ENCODE measurements at places on chromosomes 3 and 15. TPM values are rescaled to one million over a fixed set of nuclear protein-coding genes. Genes with fewer than 3 reads are reported as not detected.

DNA sequence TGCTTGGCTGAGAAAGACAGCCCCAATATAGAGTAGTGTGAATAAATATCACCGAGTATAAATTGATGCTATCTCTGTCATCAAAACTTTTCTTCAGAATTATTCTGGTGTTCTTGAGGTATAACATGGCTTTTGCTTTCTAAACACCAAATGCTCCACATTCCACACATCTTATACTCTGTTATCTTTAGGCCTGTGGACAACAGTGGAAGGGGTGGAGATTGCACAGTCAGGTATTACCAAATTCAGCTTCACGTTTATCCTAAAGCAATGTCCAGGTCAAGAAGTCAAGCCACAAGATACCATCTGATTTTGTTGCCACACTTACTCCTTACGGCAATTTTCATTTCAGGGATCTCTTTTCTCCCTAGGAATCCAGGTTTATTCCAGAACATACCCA, 394.8 kb downstream of the SI start:
- DNase-seq: no peak

DNA sequence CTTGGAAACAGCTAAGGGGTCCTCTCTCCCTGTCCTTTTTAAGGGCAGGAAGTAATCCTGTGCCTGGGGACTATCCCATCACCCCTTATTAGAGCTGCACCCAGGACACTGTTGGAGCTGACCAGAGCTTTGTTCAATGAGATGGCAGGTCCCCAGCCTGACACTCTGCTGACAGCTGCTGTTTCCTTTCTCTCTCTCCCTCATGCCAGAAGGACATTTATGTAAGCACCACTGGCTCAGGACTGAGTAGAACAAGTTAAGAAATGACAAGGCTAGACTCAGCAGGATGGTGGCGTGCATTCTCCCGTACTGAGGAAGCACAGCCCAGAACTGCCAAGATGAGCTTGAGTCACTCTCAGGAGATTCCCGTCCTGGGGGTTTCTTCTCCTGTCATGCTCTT, 17.3 kb downstream of the GJD2 start:
- DNase-seq: peak; percentile 11

DNA sequence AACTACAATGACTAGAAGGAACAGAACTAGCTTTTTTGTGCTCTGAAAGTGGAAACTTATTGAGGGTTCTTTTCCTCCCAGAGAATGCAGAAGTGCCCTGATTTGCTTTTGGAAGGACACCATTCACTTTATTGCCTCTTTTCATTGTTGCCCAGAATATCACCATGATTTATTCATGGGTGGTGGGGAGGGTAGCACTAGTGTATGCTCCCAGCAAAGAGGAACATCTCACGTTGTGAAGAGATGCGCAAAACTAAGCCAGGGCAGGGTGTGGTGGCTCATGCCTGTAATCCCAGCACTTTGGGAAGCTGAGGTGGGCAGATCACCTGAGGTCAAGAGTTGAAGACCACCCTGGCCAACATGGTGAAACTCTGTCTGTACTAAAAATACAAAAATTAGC, 31.4 kb downstream of the FLNB start:
- no peak for DNase-seq

DNA sequence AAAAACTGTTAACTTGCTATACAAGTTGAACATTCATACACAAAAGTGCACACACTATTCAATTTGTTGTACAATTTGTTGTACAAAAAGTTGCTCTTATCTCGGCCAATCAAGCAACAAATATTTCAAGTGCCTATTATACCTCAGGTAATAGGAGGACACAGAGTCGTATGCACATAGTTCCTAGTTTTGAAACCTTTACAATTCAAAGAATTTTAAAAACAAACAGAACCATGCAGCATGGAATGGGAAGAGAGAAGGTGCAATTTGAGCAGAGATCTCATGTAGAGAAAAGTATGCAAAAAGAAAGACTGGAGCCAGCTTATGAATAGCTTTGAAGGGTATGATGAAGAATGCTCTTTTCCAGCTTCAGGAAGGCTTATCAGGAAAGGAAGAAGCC, 46.5 kb upstream of the ARPP19 start:
- DNase-seq: no peak

GNB5 gene
- total RNA-seq: 53.2 TPM

- no peak for DNase-seq
Measured at GRCh38 chr3:71300951-71301393, 282.6 kb downstream of the FOXP1 start.

GRCh38 chr15:80317389-80318182, 65.6 kb upstream of the CTXND1 start:
- DNase-seq: peak; percentile 84

STAB1 gene
- under 0.01 TPM for total RNA-seq

EPHB1 gene
- 2.6 TPM for total RNA-seq

KATNBL1 gene
- total RNA-seq: 49.4 TPM

GRCh38 chr3:142993958-142994442, 7.4 kb upstream of the U2SURP start:
- peak; percentile 63 for DNase-seq

MUC13 gene
- not detected for total RNA-seq

DNA sequence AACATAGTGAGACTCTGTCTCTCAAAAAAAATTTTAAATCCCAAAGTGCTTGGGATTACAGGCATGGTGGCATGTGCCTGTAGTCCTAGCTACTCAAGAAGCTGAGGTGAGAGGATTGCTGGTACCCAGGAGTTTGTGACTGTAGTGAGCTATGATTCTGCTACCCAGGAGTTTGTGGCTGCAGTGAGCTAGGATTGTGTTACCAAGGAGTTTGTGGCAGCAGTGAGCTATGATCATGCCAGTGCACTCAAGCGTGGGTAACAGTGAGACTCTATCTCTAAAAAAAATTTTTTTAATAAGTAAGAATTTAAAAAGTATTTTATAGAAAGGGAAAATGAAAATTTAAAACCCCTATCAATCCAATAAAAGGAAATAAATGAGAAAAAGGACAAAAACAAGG, 69.5 kb downstream of the FAIM start:
- DNase-seq: no peak

GRCh38 chr3:120324190-120324589, 25.0 kb downstream of the LRRC58 start:
- DNase-seq: no peak

- no peak for DNase-seq
Measured at GRCh38 chr3:26118165-26118564, 328.3 kb downstream of the OXSM start.

GRCh38 chr3:16467393-16467792, 46.1 kb downstream of the RFTN1 start:
- DNase-seq: no peak

IQCH gene
- total RNA-seq: 7.0 TPM

GRCh38 chr3:192413461-192413860, 313.9 kb downstream of the FGF12 start:
- no peak for DNase-seq

GRCh38 chr3:66381626-66382025, 119.2 kb downstream of the LRIG1 start:
- DNase-seq: no peak

DNA sequence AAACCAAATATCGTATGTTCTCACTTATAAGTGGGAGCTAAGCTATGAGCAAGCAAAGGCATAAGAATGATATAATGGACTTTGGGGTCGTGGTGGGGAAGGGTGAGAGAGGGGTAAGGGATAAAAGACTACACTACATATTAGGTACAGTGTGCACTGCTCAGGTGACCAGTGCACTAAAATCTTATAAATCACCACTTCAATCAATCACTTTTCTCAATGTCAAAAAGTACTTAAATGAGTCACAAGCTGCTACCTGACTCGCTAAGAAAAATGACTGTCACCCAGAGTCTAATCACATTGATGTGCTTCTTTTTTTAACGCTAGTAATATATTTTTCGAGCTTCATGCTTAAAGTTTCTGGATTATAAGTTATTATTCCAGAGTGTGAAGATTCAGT, 95.5 kb downstream of the CBLB start:
- no peak for DNase-seq

PDZRN3 gene
- 3.5 TPM for total RNA-seq

- DNase-seq: no peak
Measured at GRCh38 chr15:73879426-73879825, 6.1 kb downstream of the TBC1D21 start.

ESYT3 gene
- total RNA-seq: 0.12 TPM

NR1I2 gene
- total RNA-seq: not detected

CPNE9 gene
- not detected for total RNA-seq

PTPRG gene
- total RNA-seq: 44.9 TPM

IL17RB gene
- not detected for total RNA-seq

GRCh38 chr3:164467007-164467406, 611.3 kb downstream of the SI start:
- DNase-seq: no peak

GRCh38 chr3:124441766-124442165, 288.5 kb upstream of the UMPS start:
- no peak for DNase-seq

SLC15A2 gene
- 0.24 TPM for total RNA-seq

- DNase-seq: no peak
Measured at GRCh38 chr3:184381261-184382224, 1.7 kb downstream of the CHRD start.

TJP1 gene
- 28.1 TPM for total RNA-seq

DNA sequence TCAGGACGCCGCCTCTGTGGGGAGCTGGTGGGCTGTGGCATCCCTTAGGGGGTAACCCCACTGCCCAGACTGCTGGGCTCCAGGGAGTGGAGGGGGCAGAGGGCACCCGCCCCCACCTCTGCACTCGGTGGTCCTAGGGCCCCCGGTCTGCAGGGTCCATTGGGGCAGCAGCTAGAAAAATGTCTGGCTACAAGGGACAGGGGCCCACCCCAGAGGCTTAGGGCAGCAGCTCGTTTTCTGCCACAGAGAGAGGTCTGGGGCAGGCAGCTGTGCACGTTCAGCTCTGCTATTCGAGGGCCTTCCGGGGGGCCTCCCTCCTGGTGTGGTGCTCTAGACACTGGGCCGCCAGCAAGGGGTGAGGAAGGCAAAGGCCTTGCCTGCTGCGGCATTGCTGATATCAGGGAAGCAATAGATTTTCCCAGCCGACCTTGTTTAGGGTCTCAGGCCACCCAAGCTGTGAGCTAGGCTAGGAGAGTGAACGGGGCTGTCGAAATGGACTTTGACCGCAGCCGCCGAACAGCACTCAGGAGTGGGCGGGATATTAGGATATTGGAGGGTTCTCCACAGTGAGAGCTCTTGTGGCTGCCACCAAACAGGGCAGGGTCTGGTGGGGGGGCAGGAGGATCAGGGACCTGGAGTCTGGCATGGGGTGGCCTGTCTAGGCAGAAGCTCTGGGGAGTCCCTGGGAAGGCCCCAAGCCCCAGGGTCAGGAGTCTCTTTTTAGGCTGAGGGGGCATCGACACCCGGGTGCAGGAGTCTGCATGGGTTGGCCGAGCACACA, 61.4 kb upstream of the KLF13 start:
- DNase-seq: no peak

DNA sequence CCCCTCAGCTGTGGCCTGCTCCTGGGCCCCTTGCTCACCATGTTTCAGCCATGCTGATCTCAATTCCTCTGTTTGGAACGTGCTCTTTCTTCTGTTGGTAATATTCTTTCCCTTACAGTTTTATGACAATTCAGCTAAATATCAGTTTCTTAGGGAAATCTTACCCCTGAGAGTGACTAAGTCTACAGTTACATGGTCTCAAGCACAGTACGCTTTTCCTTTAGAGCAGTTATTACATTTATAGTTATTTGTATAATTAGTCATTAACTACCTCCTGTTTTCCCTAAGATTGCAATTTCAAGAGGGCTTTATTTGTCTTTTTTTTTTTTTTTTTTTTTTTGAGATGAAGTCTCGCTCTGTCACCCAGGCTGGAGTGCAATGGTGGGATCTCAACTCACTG, 23.5 kb downstream of the C3orf62 start:
- DNase-seq: no peak

DNA sequence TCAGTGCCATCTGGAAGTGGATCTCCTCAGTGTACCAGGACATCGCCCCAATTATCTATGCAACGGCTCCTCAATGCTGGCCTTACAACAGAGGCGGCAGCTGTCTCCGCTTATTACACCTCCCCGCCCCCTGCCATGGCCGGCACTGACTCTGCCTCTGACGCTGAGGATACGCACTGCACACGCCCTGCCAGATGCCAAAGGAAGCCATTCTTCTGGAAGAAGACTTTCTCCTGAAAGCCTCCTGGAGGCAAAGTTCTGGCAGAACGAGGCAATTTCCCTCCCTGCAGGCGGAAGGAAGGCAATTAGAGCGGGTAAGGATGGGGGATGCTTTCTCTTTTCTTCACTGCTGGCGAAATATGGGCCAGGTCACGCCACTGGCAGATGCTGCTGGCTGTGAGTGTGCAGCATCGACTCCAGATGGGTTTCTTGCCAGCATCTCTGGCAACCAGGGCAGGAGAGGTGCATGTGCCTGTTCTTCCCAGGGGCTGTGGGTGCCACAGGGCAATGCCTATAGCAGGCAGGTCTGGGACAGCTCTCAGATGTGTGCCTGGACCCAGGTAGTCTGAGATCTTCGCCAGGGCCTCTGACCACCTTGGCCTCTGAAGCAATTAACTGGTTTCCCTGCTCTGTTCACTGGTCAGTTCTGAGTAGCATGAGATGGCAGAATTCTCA, 62.2 kb upstream of the MRPS22 start:
- peak; percentile 98 for DNase-seq

- DNase-seq: no peak
Measured at GRCh38 chr3:52529376-52530333, 4.0 kb downstream of the NT5DC2 start.

GRCh38 chr3:154040283-154040682, 80.9 kb upstream of the ARHGEF26 start:
- DNase-seq: peak; percentile 7

SLC22A13 gene
- total RNA-seq: 0.29 TPM

AMIGO3 gene
- total RNA-seq: 1.1 TPM

DNA sequence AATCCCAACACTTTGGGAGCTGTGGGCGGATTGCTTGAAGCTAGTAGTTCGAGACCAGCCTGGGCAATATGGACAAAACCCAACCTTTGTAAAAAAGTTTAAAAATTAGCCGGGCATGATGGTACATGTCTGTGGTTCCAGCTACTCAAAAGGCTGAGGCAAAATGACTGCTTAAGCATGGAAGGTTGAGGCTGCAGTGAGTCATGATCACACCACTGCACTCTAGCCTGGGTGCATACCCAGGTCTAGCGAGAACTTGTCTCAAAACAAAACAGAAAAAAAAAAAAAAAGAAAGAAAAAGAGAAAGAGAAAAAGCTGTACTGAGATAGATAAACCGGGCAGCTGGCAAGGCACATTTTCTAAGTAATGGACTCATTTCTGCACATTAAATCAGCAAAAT, 10.6 kb downstream of the ARPP19 start:
- DNase-seq: peak; percentile 78

GRCh38 chr3:60303160-60303559, 948.1 kb downstream of the FHIT start:
- DNase-seq: no peak

DNA sequence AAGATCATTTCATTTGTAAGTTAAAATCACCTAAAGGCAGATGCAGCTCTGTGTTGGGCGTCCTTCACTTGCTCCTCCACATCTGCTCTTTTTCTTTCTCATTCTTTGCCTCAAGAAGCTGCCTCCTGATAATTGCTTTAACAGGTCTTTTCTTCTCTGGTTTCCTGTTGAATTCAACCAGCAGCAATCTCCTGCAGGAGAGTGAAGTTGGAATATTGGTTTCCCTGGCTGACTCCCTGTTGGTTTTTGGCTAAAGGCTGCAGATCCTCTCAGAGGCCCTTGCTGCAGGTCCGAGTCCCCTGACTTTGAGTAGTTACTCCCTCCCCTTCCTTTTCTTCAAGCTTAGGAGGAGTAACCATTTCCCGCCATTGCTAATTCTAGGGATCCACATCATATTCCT, 4.2 kb downstream of the TP63 start:
- DNase-seq: peak; percentile 30

- DNase-seq: peak; percentile 92
Measured at GRCh38 chr3:11509173-11510000, 134.3 kb downstream of the VGLL4 start.

All from RPMI7951 (cell line).